ENCODE measurements at places on chromosomes 12 and 14.

GRCh38 chr12:89884416-89884898, 175.8 kb upstream of the ATP2B1 start:
- no peak for ATAC-seq

GRCh38 chr14:36317650-36318049, 2.8 kb downstream of the MBIP start:
- no peak for ATAC-seq

- ATAC-seq = no peak
These were observed 13.7 kb downstream of the COL2A1 start for GRCh38 chr12:47990351-47991105.

- no peak for ATAC-seq
These were observed 85.3 kb downstream of the PRIMA1 start for GRCh38 chr14:93702946-93703345.

DNA sequence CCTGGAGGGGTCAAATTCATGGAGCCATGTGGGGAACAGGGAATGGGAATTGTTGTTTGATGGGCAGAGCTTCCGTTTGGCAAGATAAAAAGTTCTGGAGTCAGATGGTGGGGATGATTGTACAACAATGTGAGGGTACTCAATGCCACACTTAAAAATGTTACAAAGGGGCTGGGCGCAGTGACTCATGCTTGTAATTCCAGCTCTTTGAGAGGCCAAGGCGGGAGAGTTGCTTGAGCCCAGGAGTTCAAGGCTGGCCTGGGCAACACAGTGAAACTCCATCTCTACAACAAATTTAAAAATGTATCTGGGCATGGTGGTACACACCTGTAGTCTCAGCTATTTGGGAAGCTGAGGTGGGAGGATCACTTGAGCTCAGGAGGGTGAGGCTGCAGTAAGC, 66.0 kb upstream of the DIO3 start:
- no peak for ATAC-seq

GRCh38 chr12:51971679-51972421, 20.4 kb downstream of the ACVR1B start:
- no peak for ATAC-seq

- no peak for ATAC-seq
These were observed 172.1 kb downstream of the TSPAN9 start for GRCh38 chr12:3249081-3249800.

GRCh38 chr12:28540324-28540714, 350.1 kb downstream of the CCDC91 start:
- ATAC-seq = no peak

GRCh38 chr12:25698772-25699171, 145.7 kb upstream of the LMNTD1 start:
- ATAC-seq = no peak

GRCh38 chr14:53310412-53310811, 157.3 kb upstream of the DDHD1 start:
- no peak for ATAC-seq

- no peak for ATAC-seq
These were observed 102.0 kb downstream of the KCNMB4 start for GRCh38 chr12:70467918-70468733.

- no peak for ATAC-seq
These were observed 10.2 kb upstream of the CMKLR1 start for GRCh38 chr12:108349278-108349688.

GRCh38 chr12:115013236-115013981, 329.4 kb upstream of the TBX3 start:
- ATAC-seq = no peak

GRCh38 chr12:95473231-95473883, 595 bp upstream of the METAP2 start:
- ATAC-seq = peak; percentile 60

GRCh38 chr12:26548227-26548626, 284.8 kb downstream of the ITPR2 start:
- no peak for ATAC-seq

DNA sequence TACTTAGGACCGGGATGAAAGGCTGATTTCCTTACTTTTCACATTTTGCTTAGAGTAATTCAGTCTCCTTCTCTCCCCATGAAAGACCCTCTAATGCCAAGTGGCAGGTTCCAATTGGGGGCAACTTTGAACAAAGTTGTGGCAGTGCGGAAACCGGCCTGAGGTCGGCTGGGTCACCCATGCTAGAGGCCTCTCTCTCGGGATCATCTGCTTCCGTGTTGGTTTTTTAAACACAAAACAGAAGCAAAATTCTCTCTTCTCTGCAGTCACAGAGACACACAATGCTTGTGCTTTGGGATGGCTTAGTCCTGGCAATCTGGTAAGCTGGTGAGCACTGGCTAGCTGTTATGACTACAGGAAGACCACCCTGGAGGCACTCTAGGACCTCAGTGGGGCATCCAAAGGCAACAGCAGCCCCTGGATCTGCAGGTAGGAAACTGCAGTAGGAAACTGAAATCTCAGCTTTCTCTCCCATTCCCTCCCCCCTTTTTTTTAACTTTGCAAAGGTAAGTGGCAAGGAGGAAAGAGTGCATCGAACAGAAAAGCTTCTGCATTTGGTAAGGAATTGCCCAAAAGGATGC, 102.1 kb downstream of the BCL11B start:
- no peak for ATAC-seq

DNA sequence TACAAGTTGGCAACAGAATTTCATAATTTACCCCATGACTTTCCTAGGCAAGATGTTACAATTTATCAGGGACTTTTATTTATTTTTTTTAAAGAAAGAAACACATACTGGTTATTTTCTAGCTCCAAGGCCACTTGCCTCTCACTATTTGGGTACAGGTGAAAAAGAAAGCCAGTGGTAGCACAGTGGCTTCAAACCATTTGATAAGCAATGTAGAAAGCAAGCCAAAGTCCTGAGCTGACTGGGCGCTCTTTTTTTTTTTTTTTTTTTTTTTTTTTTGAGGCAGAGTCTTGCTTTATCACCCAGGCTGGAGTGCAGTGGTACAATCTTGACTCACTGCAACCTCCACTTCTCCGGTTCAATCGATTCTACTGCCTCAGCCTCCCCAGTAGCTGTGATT, 73.3 kb downstream of the STXBP6 start:
- ATAC-seq = no peak

GRCh38 chr14:75519826-75520728, 2.2 kb upstream of the BATF start:
- no peak for ATAC-seq

GRCh38 chr12:49564686-49565405, 3.1 kb downstream of the MCRS1 start:
- ATAC-seq = no peak
